ENCODE measurements at places on chromosomes 5 and 9. TPM values are rescaled to one million over a fixed set of nuclear protein-coding genes. Genes with fewer than 3 reads are reported as not detected.

The BAAT gene
- polyA plus RNA-seq = not detected

GRCh38 chr9:117017414-117017985 lies 330.4 kb downstream of the TRIM32 start:
- DNase-seq = no peak

DNA sequence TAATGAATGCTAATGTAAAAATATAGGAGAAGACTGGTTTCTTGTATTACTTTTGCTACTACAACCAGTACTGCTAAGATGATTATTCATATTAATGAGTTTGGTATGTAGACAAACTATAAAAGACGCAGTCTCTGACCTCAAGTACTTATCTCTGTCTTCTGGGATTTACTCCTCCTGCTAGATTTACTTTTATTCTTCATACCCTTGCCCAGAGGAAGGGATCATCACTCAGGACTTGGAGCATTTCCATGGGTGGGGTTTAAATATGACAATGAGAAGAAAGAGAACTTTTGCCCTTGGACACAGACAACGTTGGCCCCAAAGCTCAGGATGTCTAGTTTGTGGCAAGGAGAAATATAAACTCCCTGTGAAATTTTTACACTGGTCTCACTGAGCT lies 126.1 kb downstream of the BNC2 start:
- DNase-seq = no peak

The PLAC8L1 gene
- polyA plus RNA-seq = not detected

- no peak for DNase-seq
These were observed 6.7 kb upstream of the ANKRD18B start for GRCh38 chr9:33517373-33517772.

The FAM151B gene
- polyA plus RNA-seq = not detected

DNA sequence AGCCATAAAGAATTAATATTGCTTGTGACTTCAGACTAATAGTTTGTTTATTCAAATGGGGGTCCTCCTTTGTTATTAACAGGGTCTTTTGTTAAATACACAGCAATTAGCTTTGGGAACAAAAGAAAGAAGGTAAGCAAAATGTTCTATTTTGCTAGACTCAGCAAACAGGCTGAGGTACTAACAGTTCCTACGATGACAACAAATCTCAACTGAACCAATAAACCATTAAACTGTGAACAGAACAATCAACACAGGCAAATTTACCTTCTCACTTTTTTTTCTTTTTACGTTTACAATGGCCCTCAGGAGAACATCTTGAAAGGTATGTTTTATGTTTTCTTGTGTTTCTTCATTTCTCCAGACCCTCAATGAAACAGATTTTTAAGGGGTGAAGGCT lies 207.2 kb downstream of the NFIB start:
- no peak for DNase-seq

The STKLD1 gene
- polyA plus RNA-seq = not detected

GRCh38 chr5:174336479-174336878 lies 291.0 kb downstream of the NSG2 start:
- no peak for DNase-seq

The IFNK gene
- polyA plus RNA-seq = not detected

The PCDHGA7 gene
- polyA plus RNA-seq = not detected

DNA sequence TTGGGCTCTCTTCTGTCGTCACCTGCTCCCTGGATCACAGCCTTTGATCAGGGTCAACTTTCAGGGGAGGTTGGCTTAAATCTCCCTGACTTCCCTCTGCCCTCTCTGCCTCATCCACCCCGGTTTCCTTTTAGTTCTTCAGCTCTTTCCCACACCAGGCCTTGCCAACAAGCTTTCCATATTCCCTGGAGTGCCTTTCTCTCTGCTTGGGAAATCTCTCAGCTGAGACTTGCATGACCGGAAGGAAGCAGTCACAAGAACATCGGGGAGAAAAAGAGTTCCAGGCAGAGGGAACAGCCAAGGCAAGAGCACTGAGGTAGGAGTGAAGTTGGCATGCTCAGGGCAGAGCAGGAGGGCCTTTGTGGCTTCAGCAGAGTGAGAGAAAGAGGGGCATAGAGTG lies 88.4 kb upstream of the HSPA9 start:
- no peak for DNase-seq

DNA sequence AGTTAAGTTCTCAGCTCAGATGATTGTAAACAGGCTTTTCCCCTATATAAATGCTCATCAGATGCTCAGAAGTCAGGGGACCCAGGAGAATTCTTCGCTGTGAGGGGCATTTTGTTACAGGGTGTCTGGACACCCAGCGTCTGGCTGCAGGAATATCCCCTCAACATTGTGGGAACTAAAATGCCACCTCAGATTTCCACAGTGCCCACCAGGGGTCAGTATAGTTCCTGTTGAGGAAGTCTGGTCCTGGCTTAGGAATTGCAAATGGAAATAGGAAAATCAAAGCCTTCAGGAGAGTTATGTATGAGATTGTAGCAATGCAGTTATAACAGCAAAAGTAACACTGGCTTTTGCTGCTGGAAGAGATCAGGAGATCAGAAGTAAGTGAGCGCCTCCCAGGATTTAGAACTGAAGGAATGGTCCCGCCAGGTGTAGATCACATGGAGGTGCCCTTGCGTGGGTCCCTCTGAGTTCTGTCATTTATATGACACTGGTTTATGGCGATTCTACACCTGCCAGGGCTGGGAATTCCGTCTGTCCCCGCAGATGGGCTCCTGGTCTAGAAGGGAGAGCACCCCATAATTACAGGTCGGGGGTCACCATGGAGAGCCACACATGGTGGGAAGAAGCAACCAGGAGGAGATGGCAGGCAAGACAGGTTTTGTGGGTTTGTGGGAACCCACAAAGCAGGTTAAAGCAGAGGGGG lies 47.1 kb upstream of the CTSL start:
- DNase-seq = no peak

The SPEF2 gene
- polyA plus RNA-seq = 1.1 TPM

GRCh38 chr5:159001247-159001646 lies 98.5 kb downstream of the EBF1 start:
- no peak for DNase-seq

DNA sequence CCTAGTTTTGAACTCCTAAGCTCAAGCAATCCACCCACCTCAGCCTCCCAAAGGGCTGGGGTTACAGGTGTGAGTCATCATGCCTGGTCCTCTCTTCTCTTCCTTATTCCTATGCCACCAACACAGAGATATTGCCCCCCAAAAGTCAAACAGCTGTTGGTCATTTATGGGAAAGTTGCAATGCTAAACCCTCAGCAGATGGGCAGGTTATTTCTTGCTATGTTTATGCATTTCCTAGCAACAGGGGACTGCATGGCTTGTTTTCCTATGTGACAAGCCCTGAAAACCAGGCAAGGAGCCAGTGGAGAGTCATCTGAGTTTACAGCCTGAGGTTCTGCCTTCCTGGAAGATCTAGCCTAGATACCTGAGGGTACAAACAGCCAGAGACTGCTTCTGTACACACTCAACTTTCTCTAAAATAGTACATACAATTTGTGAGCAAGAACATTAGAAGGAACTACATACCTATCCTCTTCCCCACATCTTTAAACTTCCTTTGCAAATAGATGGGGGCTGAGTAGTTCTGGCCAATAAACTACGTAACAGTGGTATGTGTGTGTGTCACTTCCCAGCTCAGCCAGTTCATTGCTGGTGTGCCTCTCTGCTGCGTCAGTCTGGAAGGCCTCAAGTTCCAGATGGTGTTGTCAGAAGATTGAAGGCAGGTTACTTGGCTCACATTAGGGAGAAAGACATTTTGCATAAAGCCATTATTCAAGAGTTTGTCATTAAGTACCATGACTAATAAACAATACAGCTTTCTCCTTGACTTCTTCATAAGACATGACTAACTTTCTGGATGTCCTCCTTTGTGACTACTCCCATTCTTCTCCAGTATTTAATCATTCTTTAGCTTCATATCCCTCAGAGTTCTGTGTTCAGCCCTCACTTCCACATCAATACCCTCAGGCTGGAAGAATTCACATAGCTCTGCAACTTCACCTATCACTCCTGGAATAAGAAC lies 65.3 kb downstream of the CSNK1A1 start:
- DNase-seq = no peak

The ANKRD31 gene
- 0.08 TPM for polyA plus RNA-seq

The PRR7 gene
- polyA plus RNA-seq = 39.5 TPM

- DNase-seq = no peak
These were observed 6.1 kb downstream of the PITX1 start for GRCh38 chr5:135027697-135028615.

The AJM1 gene
- not detected for polyA plus RNA-seq

DNA sequence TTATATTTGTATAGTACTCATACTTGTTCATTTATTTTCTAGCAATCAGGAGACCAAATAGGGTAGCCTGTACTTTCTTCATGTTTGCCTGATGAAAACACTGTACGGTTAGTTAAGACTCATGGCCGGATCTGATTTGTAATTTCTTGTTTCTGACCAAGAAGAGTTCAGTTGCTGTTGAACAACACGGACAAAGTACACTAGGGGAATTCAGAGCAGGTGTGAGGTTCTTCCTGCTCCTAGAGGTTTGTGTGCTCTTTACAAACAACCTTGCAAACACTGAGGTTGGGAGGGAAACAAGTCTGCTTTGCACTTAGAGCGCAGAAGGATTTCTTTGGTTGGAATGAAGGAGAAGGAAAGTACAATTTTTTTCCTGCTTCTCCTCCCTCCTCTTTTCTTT lies 69.7 kb downstream of the TRIO start:
- DNase-seq = no peak

DNA sequence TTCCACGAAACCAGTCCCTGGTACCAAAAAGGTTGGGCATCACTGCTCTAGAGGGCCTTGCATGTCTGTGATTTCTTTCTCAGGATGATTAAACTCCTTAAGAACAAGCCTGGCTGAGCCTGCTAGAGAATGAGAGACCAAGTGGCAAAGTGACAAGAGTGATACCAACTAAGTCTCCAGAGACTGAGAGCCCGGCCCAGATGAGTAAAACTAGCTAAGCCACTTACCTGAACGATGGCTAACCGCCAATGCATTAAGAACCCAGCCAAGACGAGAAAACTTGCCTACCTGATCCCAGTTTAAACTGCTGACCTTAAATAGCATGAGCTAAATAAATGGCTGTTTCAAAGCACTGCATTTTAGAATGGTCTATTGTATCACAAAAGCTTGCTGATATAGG lies 5.6 kb upstream of the CCDC152 start:
- no peak for DNase-seq

The C5orf58 gene
- not detected for polyA plus RNA-seq

GRCh38 chr9:124778575-124779367 lies 1.8 kb downstream of the OLFML2A start:
- no peak for DNase-seq

The CENPK gene
- polyA plus RNA-seq = 9.5 TPM

GRCh38 chr5:133895979-133896845 lies 72.2 kb downstream of the C5orf15 start:
- DNase-seq = no peak

GRCh38 chr9:110916403-110916802 lies 121.9 kb downstream of the LPAR1 start:
- no peak for DNase-seq

DNA sequence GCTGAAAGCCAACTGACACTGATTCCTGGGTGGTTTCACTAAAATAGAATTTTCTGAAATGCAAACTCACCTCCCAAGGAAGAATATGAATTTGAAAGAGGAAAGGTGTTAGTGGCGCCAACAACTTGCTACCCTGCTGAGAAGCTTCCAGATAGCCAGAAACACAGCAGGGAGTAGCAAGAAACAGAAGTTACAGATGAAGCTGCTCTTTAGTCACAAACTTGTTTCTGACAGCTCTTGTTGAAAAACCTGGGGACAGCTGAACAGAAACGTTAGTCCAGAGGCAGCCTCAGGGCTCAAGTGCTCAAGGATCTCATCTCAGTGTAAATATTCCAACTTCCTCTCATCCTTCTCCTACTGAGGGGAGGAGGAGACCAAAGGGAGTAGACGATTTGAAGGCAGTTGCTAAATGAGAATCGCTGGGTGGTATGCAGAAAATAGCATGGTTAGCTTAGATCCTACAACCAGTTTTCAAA lies 184.1 kb downstream of the PDE4D start:
- no peak for DNase-seq

GRCh38 chr5:139752506-139753473 lies 42.8 kb upstream of the PSD2 start:
- DNase-seq = no peak

DNA sequence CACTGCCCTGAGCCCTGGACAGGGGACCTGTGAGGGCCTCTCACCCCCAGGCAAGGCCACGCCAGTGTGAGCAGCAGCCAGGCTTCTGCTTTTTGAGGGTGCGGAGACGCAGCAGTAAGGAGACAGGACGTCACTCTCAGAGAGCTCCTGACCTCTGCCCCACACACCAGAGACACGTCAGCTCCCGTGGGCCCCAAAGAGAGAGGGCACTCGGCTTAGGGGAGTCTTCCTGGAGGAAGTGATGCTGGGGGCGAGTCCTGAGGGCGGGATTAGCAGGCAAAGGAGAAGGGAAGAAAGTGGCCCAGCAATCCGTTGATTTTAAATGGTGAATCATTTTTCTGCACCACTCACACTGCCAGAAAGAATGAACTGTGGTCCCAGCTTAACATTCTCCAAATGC lies 24.0 kb upstream of the SLC9A3 start:
- DNase-seq = peak; percentile 39

DNA sequence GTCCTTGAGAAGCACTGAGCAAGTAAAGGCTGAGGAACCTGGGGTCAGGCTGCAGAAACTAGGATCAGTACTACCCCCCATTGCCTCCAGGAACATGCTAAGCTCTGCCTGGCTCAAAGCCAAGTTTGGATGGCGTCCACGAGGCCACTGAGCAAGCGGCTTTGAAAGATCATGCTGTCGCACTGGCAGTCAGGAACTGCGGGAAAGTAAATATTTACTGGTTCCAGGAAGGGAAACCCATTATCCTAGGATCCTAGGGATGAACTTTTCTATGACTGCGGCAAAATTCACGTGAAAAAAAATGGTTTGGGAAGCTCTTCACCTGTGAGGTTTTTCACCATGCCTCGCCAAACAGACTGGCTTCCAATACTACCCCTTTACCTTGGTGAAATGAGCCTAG lies 75.3 kb upstream of the PJA2 start:
- DNase-seq = no peak

- no peak for DNase-seq
These were observed 280.0 kb upstream of the MAP3K1 start for GRCh38 chr5:56535347-56535746.

The OR1L8 gene
- polyA plus RNA-seq = not detected

DNA sequence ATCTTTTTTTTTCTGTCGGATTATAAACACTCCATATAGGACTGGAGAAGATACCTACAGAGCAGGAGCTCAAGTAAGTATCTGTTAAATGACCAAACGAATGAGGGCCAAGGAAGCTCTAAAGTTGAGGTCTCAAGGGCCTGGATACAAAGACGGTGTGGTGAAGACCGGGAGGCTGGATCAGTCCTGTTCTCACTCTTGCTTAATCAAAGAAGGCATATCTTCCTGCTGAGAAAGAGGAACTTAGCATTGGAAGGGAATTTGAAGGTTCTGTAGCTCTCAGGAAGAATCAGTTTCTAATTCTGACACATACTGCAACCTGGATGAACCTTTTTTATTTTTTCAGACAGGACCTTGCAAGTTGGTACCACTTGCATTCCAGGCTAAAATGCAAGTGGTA lies 28.3 kb upstream of the PAX5 start:
- DNase-seq = no peak

DNA sequence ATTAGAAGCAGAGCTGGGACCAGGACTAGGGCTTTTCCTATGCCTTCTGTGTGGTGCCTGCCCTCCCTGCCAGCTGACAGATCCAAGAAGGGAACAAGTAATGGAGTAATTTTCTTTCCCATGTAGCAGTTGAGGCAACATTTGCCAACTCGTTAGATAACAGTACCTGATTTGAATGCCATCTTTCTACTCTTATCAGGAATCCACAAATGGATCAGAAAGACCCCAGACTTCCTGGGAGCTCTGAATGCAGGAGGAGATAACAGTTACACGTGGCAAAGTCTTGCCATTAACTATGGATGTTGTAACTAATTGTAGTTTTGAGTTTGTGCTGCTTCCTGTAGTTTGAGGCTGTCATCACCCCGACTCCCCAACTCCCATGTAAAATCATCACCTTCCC lies 39.2 kb downstream of the RCL1 start:
- DNase-seq = no peak

Data from naive B cell (primary cell).